ENCODE measurements at places on chromosomes 16 and 17.

DNA sequence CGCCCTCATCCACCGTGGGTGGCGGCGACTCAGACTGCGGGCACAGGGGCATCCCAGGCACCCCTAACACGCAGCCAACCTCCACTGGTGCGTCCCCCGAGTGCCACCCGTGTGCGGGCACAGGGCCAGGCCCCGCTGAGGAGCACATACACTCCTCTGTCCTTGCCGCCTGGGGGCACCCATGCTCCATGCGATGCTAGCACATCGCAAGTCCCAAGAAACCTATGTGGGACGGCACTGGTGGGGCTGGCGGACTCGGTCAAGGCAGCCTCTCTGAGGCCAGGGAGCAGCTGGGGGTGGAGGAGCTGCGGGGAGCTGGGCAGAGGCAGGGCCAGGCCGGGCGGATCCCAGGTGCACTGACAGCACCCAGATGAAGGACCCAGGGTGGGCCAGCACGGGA is 4.0 kb downstream of the ZNF598 start:
- no peaks in the 10 kb centered on the region for H3K27me3 ChIP-seq
- no peak overlapping the region for H3K4me3 ChIP-seq
- no peaks in the 10 kb centered on the region for H3K36me3 ChIP-seq
- DNase-seq = no peak
- H3K4me1 ChIP-seq = peaks cover 15% of the 10 kb centered on the region
- H3K27ac ChIP-seq = peak overlapping the region; percentile 51

DNA sequence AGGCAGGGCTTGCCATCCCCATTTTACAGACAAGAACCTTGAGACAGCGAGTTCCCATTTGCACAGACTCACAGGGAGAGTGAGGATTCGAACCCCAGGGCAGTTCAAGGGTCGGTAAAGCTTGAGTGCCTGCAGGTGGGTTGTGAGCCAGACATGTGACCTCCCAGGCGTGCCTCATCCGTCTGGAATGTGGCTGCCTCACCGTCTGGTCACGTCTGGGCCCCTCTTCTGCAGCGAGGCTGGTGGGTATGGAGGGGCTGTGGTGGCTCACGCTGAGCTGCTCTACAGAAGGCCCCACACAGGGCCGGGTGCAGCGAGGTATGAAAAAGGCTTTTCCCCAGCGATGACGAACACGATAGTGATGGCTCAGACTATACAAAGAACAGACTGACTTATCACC is 35.8 kb upstream of the LHX1 start:
- H3K36me3 ChIP-seq = no peaks in the 10 kb centered on the region
- H3K4me1 ChIP-seq = peaks cover 12% of the 10 kb centered on the region
- no peaks in the 10 kb centered on the region for H3K27me3 ChIP-seq
- H3K4me3 ChIP-seq = no peak overlapping the region
- no peak overlapping the region for H3K27ac ChIP-seq

- no peak overlapping the region for H3K4me3 ChIP-seq
- DNase-seq = no peak
- H3K36me3 ChIP-seq = no peaks in the 10 kb centered on the region
Observed at GRCh38 chr16:3012246-3012645, 477 bp upstream of the CLDN9 start.

DNA sequence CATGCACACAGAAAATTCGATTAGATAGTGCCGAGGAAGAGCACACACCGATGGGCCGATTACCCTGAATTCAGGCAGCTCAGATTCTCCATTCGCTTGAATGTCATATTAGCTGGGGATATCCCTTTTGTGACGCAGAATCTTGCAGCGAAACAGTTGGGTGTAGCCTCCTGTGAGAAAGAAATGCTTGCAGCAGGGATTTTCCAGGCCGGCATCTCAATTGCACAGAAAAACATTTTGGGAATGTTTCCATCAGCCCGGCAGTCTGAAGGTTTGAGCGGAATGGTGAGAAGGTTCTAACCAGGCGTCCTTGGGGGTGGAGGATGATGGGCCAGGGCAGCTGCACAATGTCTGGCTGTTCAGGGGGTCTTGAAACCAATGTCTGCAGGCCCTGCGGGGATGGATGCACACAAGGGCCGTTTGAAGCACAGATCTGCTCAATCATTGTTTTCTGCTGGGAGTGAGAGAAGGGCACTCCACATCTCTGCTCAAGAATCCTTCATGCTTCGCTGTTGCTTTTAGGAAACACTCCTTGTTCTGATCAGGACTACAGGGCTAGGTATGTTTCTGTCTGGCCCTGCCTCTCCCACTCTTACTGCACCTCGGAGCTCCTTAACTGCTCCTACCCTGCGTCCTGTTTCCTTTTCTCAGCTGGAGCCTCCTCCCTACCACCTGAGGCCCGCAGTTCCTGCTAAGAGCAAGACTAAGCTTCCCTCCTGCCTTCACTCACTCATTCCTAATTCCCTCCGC is 94.6 kb downstream of the CMIP start:
- DNase-seq = no peak
- peaks cover 28% of the 10 kb centered on the region for H3K4me1 ChIP-seq
- no peak overlapping the region for H3K4me3 ChIP-seq
- H3K27ac ChIP-seq = no peak overlapping the region

GRCh38 chr16:85086347-85087291 is 25.7 kb downstream of the CIBAR2 start:
- H3K36me3 ChIP-seq = no peaks in the 10 kb centered on the region
- H3K27me3 ChIP-seq = no peaks in the 10 kb centered on the region
- H3K4me3 ChIP-seq = no peak overlapping the region
- 0 out of 2 replicates have a peak, but pooled peaks cover 4% of the 10 kb centered on the region for H3K4me1 ChIP-seq
- DNase-seq = peak; percentile 82

DNA sequence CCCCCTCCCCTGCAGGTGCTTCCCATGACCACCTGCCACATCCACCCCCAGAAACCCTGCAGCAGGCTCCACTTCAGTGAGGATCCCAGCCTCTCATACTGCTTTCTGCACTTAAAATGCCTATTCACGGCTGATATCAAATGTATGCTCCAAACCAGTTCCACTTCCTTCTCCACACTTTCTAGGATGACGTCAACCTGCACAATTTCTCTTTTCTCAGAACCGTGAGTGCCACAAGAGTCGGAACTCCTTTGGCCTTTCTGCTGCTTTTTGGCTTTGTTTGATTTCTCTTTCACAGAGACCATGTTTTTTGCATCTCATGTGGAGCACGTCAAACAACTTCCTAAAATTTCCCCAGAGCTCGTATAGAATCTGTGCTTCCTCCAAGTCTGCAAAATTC is 378.8 kb upstream of the TNRC6C start:
- H3K36me3 ChIP-seq = no peaks in the 10 kb centered on the region
- no peaks in the 10 kb centered on the region for H3K4me1 ChIP-seq

Data from Caco-2 (cell line).